ENCODE measurements at places on chromosomes 13 and 19.
A peak's percentile ranks its signal among the peaks of the same experiment; 100 is the strongest.

DNA sequence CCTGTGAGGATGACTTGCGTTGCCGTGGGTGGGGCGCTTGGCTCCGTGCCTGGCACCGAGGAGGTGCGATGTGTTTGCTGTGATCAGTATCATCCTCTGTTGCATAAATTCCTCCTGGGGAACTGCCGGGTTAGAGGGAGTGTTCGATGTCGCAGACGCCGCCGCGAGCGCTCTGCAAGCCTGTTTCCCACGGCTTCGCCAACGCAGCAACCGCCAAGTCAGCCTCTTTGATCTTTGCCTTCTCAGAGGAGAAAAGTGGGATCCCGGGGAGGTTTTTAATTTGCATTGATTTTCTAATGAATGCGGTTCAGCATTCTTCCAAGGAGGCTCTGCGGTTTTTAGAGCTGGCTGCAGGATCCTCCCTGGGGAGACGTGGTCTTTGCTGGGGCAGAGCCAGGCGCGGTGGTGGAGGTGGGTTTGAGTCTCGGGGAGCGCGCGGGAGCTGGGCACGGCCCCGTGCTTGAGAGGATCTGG lies 7.6 kb downstream of the GPR32 start:
- DNase-seq: no peak

DNA sequence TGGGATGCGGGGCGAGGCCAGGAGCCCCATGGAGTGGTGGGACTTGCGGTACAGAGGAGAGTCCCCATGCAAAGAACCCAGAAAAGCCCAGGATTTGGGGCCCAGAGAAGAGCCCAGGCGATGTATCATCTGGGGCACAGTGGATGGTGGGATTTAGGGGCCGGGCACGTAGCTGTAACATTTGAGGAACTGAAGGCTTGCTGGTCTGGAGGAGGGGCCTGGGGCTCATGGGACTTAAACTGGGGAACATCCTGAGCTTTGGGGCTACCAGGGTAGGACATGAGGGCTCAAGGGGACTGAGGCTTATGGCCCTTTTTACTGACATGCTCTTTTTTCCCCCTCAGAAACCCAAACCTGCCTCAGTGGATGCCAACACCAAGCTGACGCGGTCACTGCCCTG lies 13.5 kb downstream of the MED25 start:
- no peak for DNase-seq

- DNase-seq: peak; percentile 90
Measured at GRCh38 chr13:93861818-93862217, 617.7 kb downstream of the DCT start.

GRCh38 chr19:10920288-10920655 lies 8.2 kb downstream of the YIPF2 start:
- DNase-seq: no peak

DNA sequence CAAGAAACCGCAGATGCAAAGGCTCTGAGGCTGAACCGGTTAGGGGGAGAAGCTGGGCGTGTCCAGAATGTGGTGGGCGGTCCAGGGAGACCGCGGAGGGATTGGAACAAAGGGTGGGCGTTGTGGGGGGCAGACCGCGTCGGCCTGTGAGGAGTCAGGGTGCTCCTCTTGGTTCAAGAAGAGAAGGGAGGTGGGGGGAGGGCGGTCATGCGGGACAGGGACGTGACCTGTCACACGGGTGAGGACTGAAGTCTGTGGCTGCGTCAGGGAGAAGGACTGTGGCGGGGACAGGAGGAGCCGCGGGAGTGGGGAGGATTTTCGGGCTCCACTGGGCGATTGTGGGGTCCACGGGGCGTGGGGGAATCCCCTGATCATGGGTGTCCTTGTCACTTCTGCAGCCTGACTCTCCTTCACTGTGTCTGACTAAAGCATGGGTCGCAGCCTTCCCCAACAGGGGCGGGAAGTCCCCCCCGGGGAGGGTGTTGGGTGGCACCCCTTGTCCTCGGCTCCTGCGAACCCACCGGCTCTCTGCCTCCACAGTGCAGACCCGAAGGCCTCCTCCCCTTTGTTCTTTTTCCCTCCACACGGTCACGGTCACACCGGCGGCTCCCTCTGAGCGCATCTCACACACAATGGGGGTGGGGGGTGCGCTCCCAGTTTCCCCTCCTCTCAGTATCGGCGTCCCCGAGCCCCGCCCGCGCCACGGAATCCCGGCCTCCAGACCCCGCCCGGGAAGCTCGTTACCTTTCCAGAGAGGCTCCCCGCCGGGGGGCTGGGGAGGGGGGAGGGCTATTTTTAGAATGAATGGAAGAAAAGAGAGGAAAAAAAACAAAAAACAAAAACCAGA lies 16.4 kb upstream of the KCNN1 start:
- no peak for DNase-seq

DNA sequence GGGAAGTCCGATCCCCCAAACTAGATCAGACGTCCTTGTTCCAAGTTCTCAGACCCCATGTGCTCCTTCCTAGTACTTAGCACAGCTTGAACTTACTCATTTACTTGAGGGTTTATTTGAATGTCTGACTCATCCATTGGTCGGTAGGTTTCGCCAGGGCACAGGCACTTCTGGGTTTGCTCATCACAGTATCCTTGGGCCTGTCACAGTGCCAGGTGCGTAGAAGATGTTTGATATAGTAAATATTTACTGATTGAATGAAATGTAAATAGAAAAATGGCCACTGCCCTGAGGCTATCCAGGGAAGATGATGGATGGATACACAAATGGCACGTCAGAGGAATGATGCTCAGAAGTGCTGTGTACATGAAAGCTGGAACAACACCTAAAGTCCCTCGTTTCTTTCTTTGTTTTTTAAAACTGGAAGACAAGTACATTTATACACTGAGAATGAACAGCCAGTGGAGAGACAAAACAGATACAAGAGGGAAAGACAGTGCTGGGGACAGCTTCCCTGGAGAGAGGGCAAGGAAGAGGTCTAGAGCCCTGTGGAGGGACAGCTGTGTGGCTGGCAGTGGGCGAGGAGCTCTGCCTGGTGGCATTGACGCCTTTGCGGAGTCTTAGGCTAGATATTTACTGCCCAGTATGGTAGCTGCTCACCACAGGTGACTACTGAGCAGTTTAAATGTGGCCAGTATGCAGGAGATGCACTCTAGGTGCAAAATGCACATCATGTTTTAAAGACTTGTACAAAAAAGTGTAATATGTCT lies 31.2 kb upstream of the KL start:
- no peak for DNase-seq

GRCh38 chr13:41311406-41312175 lies 524 bp downstream of the NAA16 start:
- peak; percentile 58 for DNase-seq

DNA sequence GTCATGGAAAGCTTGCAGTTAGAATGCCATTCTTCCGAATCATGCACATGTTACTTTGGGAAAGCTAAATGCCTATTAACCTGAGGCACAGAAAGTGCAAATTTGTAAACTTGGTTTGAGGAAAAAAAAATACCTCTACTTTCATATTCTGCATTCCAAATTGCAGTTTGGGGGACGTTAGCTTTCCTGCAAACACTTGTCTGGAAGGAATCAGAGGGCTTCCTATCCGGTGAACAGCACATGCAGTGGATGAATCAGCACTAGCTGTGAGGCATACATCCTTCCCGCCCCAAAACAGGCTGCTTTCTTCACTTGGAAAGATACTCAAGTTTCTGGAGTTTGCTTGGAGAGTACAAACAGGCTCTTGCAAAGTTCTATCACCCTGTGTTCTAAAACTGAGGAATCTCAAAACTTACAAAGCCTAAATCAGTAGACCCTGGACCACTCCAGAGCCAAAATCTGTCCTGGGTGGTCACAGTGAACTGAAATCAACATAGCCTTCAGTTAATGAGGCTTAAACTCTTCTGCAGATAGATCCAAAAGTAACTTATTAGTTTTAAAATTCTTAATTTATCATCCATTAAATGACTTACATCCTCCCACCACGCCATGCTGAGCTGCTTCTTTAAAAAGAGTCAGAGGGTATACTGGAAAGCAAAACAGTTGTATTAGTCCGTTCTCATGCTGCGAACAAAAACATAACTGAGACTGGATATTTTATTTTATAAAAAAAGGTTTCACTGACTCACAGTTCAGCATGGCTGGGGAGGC lies 802.3 kb upstream of the ARGLU1 start:
- DNase-seq: peak; percentile 82

DNA sequence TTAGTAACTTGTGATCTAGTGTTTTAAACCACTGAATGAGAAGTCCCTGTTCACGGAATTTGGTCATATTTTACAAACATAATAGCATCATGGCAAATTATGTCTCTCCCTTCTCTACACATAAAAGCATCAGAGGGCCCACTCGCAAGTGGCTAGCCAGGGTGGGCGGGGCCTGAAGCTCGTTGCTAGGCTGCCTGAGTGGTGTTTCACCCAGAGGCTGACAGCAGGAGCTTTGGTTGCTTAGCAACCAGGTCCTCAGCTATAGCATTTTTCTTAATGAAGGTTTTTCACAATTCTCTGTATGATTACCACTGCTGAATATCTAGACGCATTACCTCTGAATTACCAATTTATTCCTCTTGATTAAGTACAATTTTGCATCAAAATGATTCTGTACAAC lies 126.5 kb downstream of the NALCN start:
- DNase-seq: no peak

DNA sequence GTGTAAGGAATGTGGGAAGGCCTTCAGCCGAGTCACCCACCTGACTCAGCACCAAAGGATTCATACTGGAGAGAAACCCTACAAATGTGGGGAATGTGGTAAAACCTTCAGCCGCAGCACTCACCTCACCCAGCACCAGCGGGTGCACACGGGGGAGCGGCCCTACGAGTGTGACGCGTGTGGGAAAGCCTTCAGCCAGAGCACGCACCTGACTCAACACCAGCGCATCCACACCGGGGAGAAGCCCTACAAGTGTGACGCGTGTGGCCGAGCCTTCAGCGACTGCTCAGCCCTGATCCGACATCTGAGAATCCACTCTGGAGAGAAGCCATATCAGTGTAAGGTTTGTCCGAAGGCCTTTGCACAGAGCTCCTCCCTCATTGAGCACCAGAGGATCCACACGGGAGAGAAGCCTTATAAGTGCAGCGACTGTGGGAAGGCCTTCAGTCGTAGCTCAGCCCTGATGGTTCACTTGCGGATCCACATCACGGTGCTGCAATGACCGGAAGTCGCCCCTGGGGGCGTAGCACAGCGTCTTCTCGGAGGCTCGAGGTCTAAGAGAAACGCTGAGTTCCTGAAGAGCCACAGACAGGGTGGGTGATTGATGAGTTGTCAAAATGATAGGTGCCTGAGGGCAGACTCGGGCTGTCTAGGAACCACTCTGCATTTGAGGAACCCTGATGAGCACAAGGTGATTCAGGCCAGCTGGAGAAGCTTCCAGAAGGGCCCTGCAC lies 12.2 kb downstream of the ZSCAN22 start:
- DNase-seq: no peak

- DNase-seq: no peak
Measured at GRCh38 chr19:28610731-28611130, 602.2 kb downstream of the UQCRFS1 start.

DNA sequence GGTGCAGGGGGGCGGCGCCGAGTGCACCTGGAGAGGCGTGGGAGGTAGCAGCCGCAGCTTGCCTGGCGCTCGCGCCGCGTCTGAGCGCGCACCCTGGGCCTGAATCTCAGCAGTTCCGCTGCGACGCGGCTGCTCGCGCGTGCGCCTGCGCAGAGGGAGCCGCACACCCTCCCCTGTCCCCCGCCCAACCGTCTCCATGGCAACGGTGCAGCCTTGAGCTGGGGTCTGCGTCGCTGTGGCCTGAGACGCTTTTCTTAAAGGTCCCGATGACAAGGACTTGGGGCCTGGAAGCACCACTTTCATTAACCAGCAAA lies at the start of gene PNMA8B:
Gene PNMA8B (minus strand): TSS at position 82 of the 314 bp plus-strand sequence. CDS start 402 bp downstream, outside the sequence.
- DNase-seq: peak; percentile 84

DNA sequence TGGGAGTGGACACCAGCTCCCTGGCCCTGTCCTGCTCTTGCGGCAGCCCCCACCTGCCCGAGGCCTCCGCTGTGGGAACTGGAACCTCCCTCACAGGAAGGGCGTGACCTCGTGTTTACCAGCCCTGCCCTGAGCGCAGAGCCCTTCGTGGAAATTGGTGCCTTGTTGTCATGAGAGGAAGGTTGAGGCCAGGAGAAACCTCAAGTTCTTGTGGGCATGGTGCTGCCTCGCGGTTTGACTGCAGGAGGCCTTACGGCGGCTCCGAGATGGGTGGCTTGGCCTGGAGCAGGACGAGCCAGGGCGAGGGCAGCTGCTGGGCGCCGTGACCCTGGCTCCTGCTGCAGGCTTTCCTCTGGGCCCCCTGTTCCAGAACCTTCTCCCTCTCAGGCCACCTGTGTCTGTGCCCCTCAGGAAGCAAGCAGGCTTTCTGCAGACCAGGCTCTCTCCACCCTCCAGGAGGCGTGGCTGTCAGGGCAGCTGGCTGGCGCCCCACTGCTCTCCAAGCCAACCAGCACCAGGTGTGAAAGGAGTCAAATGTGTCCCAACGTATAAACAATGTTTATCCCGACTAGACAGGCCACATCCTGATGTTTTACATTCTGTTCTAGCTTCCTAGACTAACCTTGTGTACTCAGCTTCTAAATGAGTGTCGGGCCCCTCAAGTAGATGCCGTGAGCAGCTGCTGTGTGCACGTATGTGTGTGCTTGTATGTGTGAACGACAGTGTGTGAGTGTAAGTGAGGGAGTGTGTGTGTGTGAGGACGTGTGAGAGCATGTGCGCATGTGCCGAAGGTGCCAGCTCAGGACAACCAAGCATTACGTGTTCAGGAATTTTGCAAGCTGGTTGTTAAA lies 10.4 kb upstream of the RASA3 start:
- DNase-seq: no peak

DNA sequence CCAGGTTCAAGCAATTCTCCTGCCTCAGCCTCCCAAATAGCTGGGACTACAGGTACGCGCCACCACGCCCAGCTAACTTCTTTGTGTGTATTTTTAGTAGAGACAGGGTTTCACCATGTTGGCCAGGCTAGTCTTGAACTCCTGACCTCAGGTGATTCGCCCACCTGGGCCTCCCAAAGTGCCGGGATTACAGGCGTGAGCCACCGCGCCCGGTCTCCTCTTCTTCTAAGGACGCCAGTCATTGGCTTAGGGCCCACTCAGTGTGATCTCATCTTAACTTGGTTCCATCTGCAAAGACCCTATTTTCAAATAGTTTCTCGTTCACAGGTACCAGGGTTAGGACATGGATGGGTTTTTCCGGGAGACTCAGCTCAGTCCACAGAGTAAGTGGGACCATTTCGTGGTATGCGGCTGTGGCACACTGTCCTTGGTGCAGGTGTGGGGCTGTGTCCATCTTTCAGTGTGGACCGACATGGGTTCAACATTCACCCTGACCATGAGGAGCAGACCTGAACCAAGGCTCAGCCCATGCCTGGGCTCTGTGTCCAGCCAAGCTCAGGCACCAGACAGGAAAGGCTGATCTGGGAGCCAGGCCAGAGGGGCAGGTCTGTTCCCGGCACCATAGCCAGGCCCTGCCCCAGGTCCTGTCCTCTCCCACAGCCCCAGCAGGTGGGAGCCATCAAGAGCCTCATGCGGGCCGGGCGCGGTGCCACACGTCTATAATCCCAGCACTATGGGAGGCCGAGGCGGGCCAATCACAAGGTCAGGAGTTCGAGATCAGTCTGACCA lies 2.8 kb upstream of the MKNK2 start:
- no peak for DNase-seq

Data from umbilical cord (tissue), 2 donors.